Mesothelial cell of epicardium (in vitro differentiated cells): ENCODE measurements at places on chromosomes 4 and X.

- no peaks in the 10 kb centered on the region for H3K27me3 ChIP-seq
- no peak overlapping the region for H3K27ac ChIP-seq
- DNase-seq, result no peak
Measured at GRCh38 chrX:110420771-110421499, 62.3 kb downstream of the RTL9 start.

DNA sequence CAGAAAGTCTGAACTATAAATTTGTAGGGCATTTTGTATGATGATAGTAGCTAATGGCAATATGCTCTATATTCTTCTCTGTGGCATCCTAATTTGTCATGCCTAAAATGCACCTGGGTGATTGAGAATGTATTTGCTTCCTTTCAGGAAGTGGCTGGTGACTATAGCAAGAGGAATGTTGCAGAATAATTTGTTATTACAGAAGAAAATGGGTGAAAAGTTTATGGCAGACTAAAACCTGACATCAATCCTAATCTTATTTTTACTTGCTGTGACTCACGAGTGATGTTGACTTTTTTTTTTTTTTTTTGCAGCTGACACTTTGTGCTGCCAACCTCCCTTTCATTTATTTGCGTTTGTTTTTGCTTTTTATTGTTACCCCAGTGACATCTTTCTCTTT lies 141.1 kb downstream of the MSL3 start:
- no peaks in the 10 kb centered on the region for H3K4me1 ChIP-seq
- H3K4me3 ChIP-seq, result no peak overlapping the region
- H3K36me3 ChIP-seq, result no peaks in the 10 kb centered on the region
- no peak overlapping the region for H3K27ac ChIP-seq

GRCh38 chr4:38891051-38891983 lies 23.7 kb downstream of the FAM114A1 start:
- H3K27me3 ChIP-seq, result peaks cover 8% of the 10 kb centered on the region
- H3K4me3 ChIP-seq, result no peak overlapping the region
- no peak overlapping the region for H3K27ac ChIP-seq
- peaks cover 49% of the 10 kb centered on the region for H3K36me3 ChIP-seq
- H3K4me1 ChIP-seq, result peaks cover 16% of the 10 kb centered on the region

GRCh38 chrX:53686151-53686885 lies at the start of gene HUWE1:
Gene HUWE1, minus strand, starts transcription at chrX:53686719. Its CDS starts 32,612 bp downstream, at chrX:53654107.
- H3K4me1 ChIP-seq, result peaks cover 11% of the 10 kb centered on the region
- DNase-seq, result peak; percentile 89
- peak within 1 kb of the TSS; percentile 88 for H3K27ac ChIP-seq
- no peaks in the 10 kb centered on the region for H3K27me3 ChIP-seq
- H3K4me3 ChIP-seq, result peak within 1 kb of the TSS; percentile 81
- peaks cover 3% of the 10 kb centered on the region for H3K36me3 ChIP-seq

GRCh38 chr4:77220828-77221613 lies 64.0 kb downstream of the CCNG2 start:
- no peak overlapping the region for H3K4me3 ChIP-seq
- no peak for DNase-seq
- H3K27me3 ChIP-seq, result peaks cover 37% of the 10 kb centered on the region
- H3K36me3 ChIP-seq, result no peaks in the 10 kb centered on the region

DNA sequence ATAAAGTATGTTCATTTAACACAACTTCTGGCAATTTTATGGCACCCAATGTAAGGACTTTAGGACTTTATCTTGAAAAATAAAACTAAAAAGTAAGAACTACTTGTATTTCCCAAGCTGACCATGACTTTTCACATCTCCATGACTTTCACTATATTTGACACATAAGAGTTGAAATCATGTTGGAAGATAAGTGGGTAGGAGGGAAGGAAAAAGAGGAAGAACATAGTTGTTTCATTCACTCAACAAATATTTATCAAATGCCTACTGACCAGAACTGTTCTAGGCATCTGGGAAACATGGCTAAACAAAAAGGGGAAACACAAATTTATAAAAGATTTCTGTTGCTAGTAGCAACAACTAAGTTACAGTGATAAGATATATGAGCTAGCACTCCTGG lies 16.0 kb downstream of the SCLT1 start:
- H3K27me3 ChIP-seq, result no peaks in the 10 kb centered on the region
- H3K36me3 ChIP-seq, result peaks cover 71% of the 10 kb centered on the region
- no peak for DNase-seq

DNA sequence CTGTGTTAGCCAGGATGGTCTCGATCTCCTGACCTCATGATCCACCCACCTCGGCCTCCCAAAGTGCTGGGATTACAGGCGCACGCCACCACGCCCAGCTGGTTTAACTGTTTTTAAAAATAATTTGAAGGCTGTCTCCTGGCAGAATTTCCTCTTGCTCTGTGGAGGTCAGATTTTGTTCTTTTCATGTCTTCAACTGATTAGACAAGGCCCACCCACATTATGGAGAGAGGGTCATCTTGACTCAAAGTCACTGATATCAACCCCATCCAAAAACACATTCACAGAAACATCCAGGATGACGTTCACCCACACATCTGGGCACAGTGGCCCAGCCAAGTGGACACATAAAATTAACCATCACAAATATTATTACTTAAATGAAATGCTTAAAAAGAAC lies 365.4 kb downstream of the DHRSX start:
- H3K36me3 ChIP-seq, result no peaks in the 10 kb centered on the region
- no peaks in the 10 kb centered on the region for H3K4me1 ChIP-seq
- DNase-seq, result no peak
- no peaks in the 10 kb centered on the region for H3K27me3 ChIP-seq
- H3K27ac ChIP-seq, result no peak overlapping the region

DNA sequence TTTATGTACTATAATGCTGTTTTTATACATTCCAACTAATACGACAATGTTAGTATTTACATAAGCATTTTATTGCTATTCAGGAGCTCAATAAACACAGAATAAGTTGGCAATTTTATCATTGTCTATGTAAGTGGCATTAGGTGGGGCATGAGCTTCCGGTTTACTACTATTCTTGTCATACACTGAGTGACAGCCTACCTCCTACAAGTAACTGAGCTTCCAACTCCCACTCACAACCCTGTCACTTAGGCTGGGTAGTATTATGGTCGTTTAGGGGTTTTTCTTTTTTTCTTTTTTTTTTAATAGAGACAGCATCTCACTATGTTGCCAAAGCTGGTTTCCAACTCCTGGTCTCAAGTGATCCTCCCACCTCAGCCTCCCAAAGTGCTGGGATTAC lies 7.4 kb downstream of the PPID start:
- H3K4me3 ChIP-seq, result no peak overlapping the region
- no peaks in the 10 kb centered on the region for H3K27me3 ChIP-seq
- no peak overlapping the region for H3K27ac ChIP-seq

GRCh38 chr4:146255874-146256273 lies 41.5 kb downstream of the REELD1 start:
- peak overlapping the region; percentile 60 for H3K27ac ChIP-seq
- H3K36me3 ChIP-seq, result peaks cover 3% of the 10 kb centered on the region
- no peaks in the 10 kb centered on the region for H3K27me3 ChIP-seq
- H3K4me1 ChIP-seq, result peaks cover 18% of the 10 kb centered on the region
- no peak for DNase-seq
- H3K4me3 ChIP-seq, result no peak overlapping the region

- peaks cover 10% of the 10 kb centered on the region for H3K4me1 ChIP-seq
- H3K4me3 ChIP-seq, result no peak overlapping the region
- H3K36me3 ChIP-seq, result peaks cover 4% of the 10 kb centered on the region
- no peak overlapping the region for H3K27ac ChIP-seq
- no peak for DNase-seq
Measured at GRCh38 chr4:15695240-15695699, 7.6 kb upstream of the BST1 start.

DNA sequence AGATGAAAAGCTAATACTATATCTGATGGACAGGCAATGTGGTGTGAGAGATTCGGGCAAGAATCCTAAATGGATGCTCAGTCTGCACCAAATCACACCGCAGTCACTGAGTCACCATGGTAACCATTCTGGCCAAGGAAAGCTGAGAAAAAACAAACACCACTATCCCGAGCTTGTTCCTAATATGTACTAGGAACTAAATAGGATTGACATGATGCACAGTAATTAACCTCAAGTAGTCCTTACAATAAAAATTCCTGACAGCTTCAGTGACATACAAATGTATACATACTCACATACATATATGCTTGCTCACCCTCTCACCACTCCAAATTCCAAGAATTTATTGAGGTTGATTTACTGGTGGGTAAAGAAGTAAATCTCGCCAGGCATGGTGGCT lies 1.1 kb upstream of the RAB40A start:
- H3K4me1 ChIP-seq, result no peaks in the 10 kb centered on the region
- no peaks in the 10 kb centered on the region for H3K27me3 ChIP-seq
- no peak overlapping the region for H3K4me3 ChIP-seq
- DNase-seq, result no peak
- no peaks in the 10 kb centered on the region for H3K36me3 ChIP-seq

- peaks cover 39% of the 10 kb centered on the region for H3K4me1 ChIP-seq
- H3K36me3 ChIP-seq, result peaks cover 11% of the 10 kb centered on the region
- H3K27ac ChIP-seq, result peak overlapping the region; percentile 43
- DNase-seq, result no peak
Measured at GRCh38 chr4:156939801-156940200, 31.8 kb downstream of the PDGFC start.

DNA sequence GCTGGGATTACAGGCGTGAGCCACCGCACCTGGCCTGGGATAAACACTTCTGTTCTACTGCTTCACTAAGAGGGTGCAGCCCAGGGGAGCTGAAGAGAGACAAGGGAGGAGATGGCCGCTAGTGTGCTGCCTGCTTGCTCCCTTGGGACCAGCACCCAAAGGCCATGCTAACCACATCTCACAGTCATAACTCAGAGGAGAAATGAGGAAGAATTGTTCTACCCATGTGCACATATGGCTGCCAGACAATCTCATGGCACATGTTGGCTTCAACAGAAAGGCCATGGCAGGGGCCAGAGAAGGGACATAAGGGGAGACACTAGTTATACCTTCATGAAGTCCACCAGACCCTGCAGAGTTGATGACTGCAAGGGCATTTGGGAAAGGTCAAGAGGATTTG lies 22.4 kb downstream of the CLDN22 start:
- peaks cover 12% of the 10 kb centered on the region for H3K4me1 ChIP-seq
- H3K27me3 ChIP-seq, result no peaks in the 10 kb centered on the region
- no peak overlapping the region for H3K4me3 ChIP-seq
- H3K27ac ChIP-seq, result no peak overlapping the region

DNA sequence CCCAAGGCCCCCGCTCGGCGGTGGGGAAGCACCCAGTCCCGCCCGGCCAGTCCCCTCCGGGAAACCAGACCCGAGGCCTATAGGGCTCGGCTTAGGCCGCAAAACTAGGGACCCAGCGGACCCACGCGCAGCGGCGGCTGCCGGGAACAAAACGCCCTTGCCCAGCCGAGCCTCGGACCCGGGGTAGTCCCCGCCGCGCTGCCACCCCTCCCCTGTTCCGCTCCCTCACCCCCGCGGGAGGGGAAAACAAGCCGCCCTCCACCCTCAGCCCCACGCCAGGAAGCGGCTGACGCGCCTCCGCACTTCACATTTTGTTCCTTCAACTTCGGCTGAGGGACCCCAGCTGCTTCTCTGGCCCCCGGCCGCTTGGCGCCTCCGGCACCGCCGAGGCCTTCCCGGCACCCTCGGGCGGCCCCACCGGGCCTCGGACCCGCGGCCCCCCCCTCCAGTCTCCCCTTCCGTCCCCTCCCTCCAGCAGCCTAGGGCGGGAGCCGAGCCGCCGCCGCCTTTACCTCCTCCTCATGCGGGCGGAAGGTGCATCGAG lies 694 bp downstream of the PDS5A start:
- H3K4me3 ChIP-seq, result peak overlapping the region; percentile 91
- peaks cover 12% of the 10 kb centered on the region for H3K36me3 ChIP-seq
- no peaks in the 10 kb centered on the region for H3K27me3 ChIP-seq
- peaks cover 19% of the 10 kb centered on the region for H3K4me1 ChIP-seq
- DNase-seq, result peak; percentile 71
- H3K27ac ChIP-seq, result peak overlapping the region; percentile 97
